ENCODE measurements at places on chromosomes 2 and 18. TPM values are rescaled to one million over a fixed set of nuclear protein-coding genes. Genes with fewer than 3 reads are reported as not detected.

The LRRC30 gene
- total RNA-seq, result not detected

The ST8SIA5 gene
- total RNA-seq, result not detected

The CNGA3 gene
- not detected for total RNA-seq

The CHST10 gene
- 7.0 TPM for total RNA-seq

The LOXHD1 gene
- not detected for total RNA-seq

The MTX2 gene
- 28.4 TPM for total RNA-seq

The DOK6 gene
- not detected for total RNA-seq

The FEV gene
- not detected for total RNA-seq

The RNMT gene
- total RNA-seq, result 25.0 TPM

The CACNB4 gene
- 7.2 TPM for total RNA-seq

The MRPL19 gene
- 42.8 TPM for total RNA-seq

The ZSWIM2 gene
- not detected for total RNA-seq

The FBXO15 gene
- total RNA-seq, result not detected
